Stimulated activated CD4-positive, alpha-beta T cell treated with anti-CD3 and anti-CD28 coated beads, Interleukin-12 subunit alpha, Interleukin-12 subunit beta, amount 100 ng/mL, for 48 hours (primary cell): ENCODE measurements at places on chromosomes 5 and 9.

GRCh38 chr5:76579166-76579937 is 43.9 kb downstream of the F2RL2 start:
- no peak for DNase-seq

DNA sequence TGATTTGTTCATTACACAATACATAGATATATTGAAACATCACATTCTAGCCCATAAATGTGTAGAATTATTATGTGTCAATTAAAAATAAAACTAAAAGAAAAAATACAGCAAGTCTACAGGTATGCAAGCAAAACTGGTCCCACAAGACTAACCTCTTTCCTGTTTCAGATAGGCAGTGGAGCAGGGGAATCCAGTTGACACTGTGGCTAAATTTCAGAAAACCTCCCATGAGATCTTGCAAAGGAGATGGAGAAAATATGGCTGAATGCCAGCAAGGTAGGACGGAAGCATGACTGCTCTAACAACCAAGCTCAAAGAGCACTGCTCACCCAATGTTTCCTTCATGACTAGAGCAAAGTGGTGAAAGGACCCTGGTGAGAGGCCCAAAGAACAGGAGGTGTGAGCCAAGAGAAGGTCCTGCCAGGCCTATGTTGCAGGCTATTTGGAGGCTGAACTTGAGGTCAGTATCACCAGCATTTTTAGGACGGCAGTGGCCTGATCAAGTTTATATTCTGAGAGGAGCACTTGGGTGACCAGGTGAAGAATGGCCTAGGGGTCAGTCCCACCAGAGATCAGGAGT is 1.1 kb upstream of the SH3TC2 start:
- no peak for DNase-seq

DNA sequence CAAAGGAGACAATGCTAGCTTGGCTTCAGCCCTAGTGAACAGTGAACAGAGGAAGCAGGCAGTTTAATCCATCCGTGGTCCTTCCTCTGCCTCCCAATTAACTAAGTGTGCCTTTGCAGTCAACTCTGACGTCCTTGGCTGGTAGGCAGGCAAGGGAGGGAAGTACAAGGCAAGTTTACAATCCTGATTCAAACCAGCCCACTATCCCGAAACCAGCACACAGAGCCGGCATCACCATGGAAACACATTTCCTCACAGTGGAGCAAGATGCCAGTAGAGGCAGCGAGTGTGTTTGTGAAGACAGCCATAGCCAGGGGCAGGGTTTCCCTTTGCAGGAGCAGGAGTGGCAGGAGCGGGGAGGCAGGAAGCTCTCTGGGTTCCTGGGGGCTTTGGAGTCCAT is 73.9 kb downstream of the GOLPH3 start:
- DNase-seq: no peak

DNA sequence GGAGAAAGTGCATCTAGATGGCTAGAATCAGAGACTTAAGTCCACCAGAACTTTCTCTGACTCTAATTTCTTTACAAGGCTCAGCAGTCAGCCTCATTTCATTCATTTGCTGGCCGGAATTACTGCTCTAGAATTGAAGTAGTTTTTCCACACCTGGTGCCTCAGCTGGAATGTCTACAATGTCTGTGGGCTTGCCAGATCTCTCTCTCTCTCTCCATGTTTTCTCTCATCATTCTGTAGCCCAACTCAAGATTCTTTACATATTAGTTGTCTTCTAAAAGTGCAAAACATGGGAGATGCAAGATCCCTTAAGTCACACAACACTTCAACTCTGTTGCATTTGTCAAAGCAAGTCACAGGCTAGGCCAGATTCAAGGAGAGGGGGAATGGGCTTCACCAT is 103.9 kb upstream of the TAF11L2 start:
- DNase-seq: no peak

- DNase-seq: no peak
Measured at GRCh38 chr9:16304301-16304700, 566.2 kb downstream of the BNC2 start.

GRCh38 chr5:112669328-112669963 is 68.2 kb upstream of the APC start:
- DNase-seq: no peak

- no peak for DNase-seq
Measured at GRCh38 chr5:39192450-39193160, 26.8 kb downstream of the FYB1 start.

DNA sequence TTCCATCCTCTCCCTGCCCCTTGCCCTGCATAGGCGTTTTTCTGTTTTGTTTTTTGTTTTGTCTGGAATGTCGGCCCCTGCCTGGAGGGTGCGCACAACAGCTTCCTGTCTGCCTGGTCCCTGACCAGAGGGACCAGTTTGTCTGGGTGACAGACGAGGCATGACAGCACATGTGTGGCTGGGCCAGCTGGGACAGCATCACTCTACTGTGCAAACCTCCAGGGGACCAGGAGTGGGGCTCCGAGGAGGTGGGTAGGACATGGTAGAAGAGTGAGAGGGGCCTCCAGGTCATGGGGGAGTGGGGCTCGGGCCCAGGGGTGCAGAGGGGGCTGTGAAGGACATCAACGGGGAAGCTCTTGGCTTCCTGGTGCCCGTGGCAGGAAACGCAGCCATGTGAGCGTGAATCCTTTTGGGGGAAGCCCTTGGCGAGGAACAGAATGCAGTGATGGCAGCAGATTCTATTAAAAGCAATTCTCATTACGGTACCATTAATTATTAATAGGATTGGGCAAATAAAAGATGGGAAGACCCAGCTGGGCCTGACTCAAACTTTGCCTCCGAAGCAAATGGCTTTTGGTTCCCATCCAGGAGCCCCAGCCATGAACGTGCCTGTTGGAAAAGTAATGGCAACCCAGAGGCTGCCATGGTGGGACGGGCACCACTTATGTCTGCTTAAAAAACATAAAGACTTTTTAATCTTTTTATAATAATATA is 184.4 kb upstream of the IER5L start:
- no peak for DNase-seq

- DNase-seq: no peak
Measured at GRCh38 chr5:121086671-121087070, 622.6 kb downstream of the PRR16 start.

GRCh38 chr5:41120600-41120999 is 49.5 kb upstream of the MROH2B start:
- DNase-seq: no peak

- no peak for DNase-seq
Measured at GRCh38 chr5:44641820-44642219, 166.9 kb upstream of the MRPS30 start.

DNA sequence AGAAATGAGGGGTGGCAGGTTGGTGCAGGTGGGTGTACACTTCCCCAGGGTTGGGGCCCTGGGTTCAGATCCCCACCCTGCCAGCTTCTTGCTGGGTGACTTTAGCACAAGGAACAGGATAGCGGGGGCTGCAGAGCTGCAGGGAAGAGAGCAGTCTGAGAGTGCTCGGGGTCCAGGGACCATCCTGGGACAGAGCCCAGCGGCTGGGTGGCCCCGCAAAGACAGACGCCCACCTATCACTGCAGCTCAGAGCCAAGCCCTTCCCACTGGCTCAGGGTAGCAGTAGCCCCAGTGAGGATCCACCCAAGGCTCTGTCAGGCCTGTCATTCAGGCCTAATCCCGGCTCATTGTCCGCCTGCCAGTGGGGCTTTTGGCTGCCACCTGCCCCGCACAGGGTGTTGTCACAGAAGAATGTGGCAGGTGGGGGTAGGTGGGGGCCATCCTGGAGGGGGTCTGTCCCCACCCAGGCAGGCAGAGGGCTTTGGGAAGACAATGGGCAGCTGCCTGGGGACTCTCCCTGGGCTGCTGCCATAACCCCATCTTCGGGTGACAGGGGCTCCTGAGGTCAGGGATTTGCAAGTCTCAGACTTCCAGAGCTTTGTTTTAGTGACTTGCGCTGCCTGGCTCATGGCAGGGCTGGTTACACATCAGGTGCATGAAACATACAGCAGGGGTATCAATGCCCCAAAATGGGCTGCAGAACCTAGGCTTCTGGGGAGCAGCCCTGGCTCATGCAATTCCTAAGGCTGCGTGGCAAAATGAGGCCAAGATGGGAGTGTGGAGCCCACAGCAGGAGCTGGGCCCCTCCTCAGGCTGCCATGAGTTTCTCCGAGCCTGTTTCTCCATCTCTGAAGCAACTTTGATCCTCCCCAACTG is 52.1 kb downstream of the BARX1 start:
- DNase-seq: no peak

- no peak for DNase-seq
Measured at GRCh38 chr9:128211186-128211980, 8.2 kb downstream of the DNM1 start.

GRCh38 chr9:83238871-83239640 is 176.1 kb upstream of the RASEF start:
- no peak for DNase-seq

DNA sequence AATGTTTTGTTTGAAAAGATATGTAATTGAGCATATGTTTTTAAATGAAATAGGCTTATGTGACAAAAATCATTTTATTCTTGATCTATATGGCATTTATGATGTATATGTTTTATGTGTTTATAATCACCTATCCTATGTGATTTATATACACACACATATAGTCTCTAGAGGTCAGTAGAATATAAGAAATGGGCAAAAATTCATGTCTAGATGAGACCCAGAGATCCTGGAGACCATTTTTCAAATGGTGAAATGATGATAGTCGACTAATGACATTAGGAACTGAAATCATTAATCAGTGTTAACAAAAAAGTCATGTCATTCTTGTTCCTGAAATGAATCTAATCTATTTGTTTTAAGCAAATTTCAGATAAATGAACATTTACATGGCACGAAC is 709.2 kb upstream of the WWC1 start:
- no peak for DNase-seq

DNA sequence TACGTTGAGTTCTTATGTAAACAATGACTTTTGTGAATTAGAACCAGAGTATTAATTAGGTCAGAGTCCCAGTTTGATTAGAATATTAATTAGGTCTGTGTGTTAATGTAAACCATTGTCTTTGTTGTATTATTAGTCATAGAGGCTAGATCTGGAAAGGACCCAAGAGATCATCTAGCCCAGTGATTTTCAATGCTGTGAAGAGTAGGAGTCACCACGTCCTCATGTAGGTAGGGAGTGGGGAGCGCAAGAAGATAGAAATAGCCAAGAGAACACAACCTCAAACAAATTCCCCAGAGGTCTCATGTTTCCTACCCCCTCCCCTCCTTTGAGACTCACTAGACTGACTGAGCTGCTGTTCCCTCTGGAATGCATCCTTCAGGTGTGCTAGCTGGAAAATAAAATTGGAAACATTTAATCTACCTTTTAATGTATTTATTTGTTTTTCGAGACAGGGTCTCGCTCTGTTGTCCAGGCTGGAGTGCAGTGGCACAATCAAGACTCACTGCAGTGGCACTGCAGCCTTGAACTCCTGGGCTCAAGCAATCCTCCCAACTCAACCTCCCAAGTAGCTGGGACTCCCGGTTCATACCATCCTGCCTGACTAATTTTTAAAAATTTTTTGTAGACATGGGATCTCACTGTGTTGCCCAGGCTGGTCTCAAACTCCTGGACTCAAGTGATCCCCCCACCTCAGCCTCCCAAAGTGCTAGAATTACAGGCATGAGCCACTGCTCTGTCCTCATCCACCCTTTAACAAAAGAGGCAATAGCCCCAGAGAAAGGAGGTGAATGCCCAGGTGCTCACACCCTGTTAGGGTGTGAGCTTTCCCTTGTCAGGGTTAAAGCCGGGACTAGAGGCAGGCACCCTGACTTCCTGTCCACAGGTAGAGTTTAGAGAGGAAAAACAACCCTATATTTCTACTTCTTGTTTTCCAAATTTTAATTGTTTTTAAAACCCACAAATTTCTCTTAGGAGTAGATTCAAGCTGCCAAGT is 92.9 kb downstream of the INIP start:
- no peak for DNase-seq

- no peak for DNase-seq
Measured at GRCh38 chr9:88322906-88323566, 65.2 kb upstream of the SPIN1 start.

DNA sequence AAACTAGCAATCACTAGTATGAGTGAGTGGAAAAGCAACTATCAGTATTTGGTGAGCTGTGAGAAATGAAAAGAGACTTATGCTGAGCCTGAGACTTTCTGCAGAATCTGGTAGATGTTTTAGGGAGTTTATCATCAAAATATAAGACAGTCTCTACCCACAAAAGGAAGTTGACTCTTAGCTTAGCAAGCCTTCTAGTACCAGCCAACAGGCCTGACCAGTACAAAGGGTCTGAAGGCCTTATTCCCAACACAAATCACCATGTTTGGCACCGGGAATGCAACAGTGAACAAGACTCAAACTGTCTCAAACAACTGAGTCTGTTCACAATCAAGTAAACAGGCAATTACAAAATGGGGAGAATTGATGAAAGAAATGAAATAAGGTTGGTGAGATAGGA is 244.4 kb downstream of the CWC27 start:
- no peak for DNase-seq

- DNase-seq: no peak
Measured at GRCh38 chr5:128782446-128782845, 182.8 kb upstream of the SLC27A6 start.

- DNase-seq: peak; percentile 61
Measured at GRCh38 chr5:57302164-57302563, 128.3 kb downstream of the GPBP1 start.

GRCh38 chr5:52709167-52709925 is 78.4 kb upstream of the ITGA1 start:
- no peak for DNase-seq

DNA sequence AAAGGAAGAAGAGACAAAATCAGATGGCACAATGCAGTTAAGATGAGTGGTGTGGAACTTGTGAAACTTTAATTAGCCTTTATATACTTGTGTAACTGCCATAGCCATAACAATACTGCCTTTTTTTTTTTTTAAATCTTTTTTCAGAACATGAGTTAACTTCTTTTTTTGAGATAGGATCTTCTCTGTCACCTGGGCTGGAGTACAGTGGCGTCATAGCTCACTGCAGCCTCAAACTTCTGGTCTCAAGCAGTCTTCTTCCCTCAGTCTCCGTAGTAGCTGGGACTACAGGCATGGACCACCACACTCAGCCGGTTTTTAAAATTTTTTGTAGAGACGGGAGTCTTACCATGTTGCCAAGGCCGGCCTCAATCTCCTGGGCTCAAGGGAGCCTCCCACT is 37.2 kb downstream of the GPBP1 start:
- no peak for DNase-seq

DNA sequence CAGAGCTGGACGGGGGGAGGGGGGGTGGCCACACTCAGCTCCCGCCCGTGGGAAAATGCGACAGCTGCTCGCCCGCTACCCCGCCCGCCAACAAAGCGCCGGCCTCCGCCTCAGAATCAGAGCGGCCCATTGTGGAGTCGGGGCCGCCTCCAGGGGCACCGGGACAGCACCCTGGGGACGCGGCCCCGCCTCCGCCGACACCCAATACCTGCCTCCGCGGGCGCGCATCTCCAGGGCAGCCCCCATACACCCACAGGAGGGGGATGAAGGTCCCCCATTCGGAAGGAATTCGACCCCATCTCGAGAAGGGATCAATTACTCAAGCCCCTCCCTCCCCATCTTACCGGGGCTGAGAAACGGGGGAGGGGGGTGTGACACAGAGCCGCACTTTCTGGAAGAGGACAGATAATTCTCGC is 1.3 kb downstream of the NOTCH1 start:
- DNase-seq: peak; percentile 58

- DNase-seq: no peak
Measured at GRCh38 chr5:150241298-150242160, 48.0 kb downstream of the CAMK2A start.

GRCh38 chr9:69955536-69956355 is 87.9 kb upstream of the MAMDC2 start:
- no peak for DNase-seq

GRCh38 chr5:44660251-44660650 is 148.5 kb upstream of the MRPS30 start:
- DNase-seq: no peak

GRCh38 chr9:79980432-79980831 is 408.7 kb downstream of the TLE4 start:
- no peak for DNase-seq

GRCh38 chr9:127232833-127233549 is 31.6 kb upstream of the GARNL3 start:
- no peak for DNase-seq
